Glutamatergic neuron (in vitro differentiated cells): ENCODE measurements at places on chromosomes 16 and 17.

DNA sequence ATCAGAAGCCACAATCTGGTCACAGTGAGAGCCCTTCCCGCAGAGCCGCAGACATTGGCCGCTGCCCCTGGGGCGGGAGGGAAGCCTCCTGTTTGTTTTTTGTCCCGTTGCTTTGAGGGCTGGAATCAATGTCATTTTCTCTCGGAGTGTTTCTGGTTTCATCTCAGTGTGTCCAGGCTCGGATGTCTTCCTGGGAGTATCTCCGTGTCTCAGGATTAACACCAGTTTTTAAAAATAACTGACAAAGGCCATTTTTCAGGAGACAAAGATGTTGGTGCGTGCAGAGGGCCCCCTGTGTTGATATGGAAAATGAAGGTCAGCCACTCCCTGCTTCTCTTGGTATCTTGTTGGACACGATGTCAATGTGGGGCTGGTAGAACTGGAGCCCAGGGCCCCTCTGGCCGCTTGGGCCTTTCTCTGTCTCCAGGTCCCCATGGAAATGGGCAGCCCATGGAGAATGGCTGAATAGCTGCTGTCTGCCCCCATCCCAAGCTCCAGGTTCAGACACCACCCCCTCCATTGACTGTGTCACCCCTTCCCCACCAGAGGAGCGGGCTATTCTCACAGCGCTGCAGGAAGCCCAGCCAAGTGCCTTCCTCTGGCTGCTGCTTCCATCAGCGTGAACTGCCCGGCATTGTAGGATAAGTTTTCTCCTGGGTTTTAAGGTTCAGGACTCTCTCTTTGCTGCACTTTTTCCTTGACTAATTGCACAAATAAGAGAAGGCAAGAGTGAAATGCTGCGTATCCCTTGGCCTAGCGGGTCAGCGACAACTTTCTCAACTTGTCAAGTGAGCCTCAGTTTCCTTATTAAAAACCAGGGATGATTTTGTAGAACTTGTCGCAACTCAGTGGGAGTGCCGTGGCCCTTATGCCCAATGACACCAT is 72.2 kb upstream of the METTL9 start:
- no peak for DNase-seq

DNA sequence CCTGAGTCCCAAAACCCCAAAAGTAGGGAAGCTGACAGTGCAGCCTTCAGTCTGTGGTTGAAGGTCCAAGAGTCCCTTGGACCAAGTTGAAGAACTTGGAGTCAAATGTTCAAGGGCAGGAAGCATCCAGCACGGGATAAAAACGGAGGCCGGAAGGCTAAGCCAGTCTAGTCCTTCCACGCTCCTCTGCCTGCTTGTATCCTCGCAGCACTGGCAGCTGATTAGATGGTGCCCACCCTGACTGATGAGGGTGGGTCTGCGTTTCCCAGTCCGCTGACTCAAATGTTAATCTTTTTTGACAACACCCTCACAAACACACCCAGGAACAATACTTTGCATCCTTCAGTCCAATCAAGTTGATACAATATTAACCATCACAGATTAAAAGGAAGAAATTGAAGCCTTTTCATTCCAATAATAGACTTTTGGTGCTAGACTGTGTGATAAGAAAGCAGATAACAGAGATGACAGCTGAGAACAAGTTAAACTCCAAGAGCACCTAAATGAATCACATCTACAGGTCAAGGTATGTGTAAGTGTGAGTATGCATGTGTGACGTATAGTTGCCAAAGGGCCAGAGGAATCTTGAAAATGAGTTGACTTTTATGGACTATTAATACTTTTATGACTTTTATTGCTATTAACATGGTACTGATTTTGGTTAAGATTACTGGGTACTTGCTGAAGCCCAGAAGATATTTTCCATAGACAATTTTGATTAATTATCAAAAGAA is 933.5 kb upstream of the SOX9 start:
- DNase-seq: no peak

DNA sequence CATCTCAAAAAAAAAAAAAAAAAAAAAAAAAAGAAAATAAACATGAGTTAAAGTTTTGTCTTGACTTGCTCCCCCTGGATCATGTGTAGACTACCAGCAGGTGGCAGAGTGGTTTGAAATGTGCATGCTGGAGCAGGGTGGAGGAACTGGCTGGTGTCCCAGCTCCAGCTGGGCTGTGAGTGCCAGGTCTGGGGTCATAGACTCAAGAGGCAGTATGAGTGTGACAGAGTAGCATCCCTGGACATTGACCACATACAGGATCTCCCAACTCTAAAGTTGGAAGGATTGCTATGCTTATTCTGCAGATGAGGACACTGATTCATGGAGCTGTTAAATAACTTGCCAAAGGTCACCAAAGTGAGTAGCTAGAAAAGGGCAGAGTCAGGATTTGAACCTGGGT is 198.0 kb upstream of the MPHOSPH6 start:
- no peak for DNase-seq

DNA sequence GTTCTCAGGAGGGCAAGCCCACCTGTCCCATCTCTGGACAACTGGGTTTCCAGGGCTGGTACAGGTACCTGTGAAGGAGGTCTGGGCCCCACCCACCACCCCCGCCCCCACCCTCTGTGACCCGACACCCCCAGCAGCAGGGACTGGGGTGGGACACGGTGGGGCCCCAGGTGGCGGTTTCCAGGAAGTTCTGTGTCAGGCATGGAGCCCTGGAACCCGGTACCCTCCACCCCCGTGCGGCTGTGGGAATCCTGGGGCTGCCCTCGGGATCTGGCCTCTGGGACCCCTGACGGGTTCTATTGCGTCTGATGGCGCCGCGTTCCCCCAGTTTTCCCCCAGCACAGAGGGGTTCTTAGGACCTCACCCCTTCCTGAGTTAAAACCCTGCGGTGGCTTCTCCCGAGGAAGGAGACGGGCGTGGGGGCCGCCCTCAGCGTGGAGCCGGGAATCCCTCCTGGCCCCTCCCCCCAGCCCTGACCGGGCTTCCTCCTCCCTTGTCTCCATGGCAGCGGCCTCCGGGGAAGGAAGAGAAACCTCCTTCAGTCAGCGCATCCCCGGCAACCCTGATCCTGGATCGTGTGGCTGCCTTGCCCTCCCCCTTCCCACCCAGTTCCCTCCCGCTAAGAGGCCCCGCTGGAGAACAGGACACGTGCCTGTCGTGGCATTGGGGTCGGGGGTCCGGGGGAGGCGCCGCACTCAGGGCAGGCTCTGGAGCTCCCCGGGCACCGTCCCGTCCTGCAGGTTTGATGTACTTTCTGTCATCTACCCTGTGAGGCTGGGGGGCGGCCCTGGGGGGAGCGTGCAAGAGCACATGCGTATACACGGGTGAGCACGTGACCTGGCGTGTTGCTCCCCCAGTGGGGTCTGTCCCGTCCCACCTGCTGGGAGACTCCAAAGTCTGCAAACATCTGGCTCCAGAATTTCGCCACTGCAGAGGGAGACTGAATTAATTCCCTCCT is 30.3 kb downstream of the CACNA1H start:
- peak; percentile 89 for DNase-seq

GRCh38 chr17:7912927-7913524 is 3.1 kb downstream of the RNF227 start:
- DNase-seq: no peak

DNA sequence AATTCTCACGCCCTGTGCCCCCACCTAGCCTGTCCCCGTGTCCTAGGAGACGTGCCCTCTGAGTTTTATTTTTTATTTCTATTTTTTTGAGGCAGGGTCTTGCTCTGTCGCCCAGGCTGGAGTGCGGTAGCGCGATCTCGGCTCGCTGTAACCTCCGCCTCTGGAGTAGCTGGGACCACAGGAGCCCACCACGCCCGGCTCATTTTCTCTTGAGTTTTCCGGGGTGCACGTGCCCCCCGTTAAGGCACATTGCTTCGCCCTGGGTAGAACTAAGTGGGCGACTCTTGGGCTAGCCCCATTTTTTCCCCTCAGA is 655 bp upstream of the KLHDC4 start:
- no peak for DNase-seq

GRCh38 chr16:20906341-20907255 is 6.0 kb downstream of the LYRM1 start:
- DNase-seq: no peak

DNA sequence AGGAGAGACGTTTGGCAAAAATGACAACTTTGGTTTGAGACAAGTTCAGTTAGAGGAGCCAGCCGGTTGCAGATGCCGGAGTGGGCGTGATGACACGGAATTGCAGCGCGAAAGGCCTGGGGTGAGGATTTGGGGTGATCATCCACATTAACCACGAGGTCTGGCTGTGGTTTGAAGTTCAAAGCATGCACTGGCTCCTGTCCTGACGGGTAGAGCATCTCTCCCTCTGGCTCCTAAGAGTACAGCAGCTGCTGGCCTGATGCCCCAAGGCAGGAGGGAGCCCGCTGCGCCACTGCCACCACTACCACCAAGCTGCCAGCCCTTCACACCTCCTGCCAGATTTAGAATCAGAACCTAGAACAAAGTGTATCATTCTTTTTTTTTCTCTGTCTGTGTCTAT is 3.7 kb downstream of the RHBDL3 start:
- DNase-seq: no peak

- DNase-seq: no peak
These were observed 151.1 kb downstream of the KCNJ18 start for GRCh38 chr17:21843318-21843865.

DNA sequence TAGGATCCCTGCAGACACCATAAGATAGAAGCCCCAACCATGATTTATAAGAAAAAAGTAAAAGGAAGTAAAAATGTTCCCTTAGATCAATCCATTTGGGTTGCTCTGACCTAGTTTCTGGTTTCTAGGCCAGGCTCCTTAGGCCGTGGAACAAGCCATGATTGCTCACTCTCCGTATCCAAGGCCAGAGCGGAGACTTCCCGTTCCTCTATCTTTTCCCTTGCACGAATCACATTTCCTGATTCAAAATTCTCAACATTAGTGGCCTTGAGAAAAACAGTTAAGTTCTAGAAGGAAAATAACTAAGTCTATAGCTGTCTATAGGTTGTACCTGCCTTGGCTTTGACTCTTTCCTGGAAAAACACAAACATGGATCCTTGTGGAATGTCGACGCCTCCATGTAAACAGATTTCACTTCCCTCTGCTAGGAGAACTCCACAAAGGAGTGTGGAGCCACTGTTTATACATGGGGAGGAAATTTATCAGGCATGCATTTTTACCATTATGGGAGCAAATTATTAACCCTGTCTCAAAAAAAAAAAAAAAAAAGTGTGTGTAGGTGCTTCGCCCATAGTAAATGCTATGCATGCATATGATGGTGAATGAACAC is 149.6 kb downstream of the ZFHX3 start:
- no peak for DNase-seq

- no peak for DNase-seq
These were observed 28.6 kb upstream of the WSB1 start for GRCh38 chr17:27265333-27265732.

DNA sequence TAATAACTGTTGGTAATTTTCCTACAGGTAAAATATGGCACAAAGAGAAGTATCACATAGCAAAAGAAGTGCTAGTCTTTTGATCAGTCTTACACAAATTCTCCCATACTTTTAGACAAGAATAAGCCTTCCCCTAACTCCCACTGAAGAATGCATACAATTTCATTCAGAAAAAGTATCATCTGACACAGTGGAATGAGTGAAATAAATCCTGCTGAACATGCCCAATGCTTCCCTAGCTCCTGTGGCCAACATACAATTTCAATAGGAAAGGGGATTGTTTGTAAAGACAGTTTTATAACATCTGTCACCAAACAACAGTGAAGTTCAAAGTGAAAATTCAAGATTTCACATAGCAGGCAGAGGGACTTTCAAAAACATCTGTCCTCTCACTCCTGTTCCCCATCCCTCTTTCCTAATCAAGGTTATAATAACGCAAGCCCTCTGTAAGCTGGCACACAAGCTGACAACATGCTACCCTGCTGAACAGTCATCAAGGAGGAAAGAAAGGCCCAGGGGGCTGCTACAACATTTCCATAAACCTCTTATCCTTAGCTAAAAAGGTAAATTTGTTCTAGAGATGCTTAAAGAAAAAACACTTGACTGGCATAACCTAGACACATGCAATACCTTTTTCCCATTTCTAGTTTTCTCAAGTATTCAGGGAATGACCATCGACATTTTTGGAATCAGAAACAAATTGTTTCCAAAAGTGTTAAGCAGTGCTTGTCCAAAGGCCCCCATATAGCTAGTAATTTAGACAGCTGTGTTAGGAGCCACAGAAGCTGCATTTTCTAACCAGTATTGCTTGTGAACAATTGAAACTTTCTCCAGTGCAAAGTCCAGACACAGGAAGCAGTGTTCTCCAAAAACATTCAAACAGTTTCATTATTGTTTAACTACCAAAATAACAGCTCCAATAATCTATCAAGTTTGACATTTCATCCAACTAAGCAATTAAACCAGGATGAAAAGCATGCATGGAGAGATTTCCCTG is 11.5 kb upstream of the RFFL start:
- no peak for DNase-seq

GRCh38 chr17:6458460-6458950 is 14.2 kb downstream of the PIMREG start:
- DNase-seq: no peak

GRCh38 chr16:74073456-74073855 is 223.2 kb upstream of the PSMD7 start:
- no peak for DNase-seq

DNA sequence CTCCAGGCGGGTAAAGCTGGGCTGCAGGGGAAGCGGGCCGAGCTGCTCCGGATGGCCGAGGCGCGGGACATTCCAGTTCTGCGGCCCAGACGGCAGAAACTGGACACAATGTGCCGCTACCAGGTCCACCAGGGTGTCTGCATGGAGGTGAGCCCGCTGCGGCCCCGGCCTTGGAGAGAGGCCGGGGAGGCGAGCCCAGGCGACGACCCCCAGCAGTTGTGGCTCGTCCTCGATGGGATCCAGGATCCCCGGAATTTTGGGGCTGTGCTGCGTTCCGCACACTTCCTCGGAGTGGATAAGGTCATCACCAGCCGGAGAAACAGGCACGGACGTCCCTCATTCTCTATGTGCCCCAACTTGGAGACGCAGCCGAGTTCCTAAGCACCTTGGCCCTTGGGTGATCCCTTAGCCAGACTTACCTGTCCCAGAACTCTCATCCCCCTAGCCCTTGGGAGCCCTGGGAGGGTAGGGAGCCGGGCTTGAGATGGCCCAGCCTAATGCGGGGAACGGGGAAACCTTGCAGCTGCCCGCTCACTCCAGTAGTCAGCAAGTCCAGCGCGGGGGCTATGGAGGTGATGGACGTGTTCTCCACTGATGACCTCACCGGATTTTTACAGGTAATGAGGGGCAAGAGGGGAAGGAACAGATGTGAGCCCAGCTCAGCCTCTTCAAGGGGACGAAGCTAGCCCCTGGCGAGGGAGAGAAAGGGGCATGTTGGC is 806 bp downstream of the MRM1 start:
- DNase-seq: no peak

GRCh38 chr17:16438173-16438556 is 22.8 kb downstream of the TRPV2 start:
- DNase-seq: no peak
